ENCODE measurements at places on chromosomes 1 and 21.
A peak's percentile ranks its signal among the peaks of the same experiment; 100 is the strongest.

- no peak for DNase-seq
Measured at GRCh38 chr21:14486869-14487268, 59.2 kb downstream of the SAMSN1 start.

DNA sequence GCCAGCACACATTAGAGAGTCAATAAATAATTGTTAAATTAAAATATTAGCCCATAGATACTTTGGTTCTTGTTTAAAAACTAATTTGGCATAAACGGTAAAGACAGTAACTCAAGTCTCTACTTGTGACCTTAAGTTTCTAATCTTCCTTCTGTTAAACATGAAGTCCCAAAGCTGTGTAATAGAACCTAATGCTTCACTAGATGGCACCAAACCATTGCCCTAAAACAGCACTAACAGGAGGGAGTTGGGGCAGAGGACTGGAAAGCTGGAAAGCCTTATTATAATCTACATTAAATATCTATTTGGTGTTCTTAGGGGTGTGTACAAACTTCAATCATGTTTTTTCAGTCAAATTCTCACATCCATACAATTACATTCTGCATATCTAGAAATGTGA, 176.7 kb downstream of the OLFM3 start:
- no peak for DNase-seq

GRCh38 chr1:167904652-167905130, 9.2 kb downstream of the ADCY10 start:
- DNase-seq, result no peak

DNA sequence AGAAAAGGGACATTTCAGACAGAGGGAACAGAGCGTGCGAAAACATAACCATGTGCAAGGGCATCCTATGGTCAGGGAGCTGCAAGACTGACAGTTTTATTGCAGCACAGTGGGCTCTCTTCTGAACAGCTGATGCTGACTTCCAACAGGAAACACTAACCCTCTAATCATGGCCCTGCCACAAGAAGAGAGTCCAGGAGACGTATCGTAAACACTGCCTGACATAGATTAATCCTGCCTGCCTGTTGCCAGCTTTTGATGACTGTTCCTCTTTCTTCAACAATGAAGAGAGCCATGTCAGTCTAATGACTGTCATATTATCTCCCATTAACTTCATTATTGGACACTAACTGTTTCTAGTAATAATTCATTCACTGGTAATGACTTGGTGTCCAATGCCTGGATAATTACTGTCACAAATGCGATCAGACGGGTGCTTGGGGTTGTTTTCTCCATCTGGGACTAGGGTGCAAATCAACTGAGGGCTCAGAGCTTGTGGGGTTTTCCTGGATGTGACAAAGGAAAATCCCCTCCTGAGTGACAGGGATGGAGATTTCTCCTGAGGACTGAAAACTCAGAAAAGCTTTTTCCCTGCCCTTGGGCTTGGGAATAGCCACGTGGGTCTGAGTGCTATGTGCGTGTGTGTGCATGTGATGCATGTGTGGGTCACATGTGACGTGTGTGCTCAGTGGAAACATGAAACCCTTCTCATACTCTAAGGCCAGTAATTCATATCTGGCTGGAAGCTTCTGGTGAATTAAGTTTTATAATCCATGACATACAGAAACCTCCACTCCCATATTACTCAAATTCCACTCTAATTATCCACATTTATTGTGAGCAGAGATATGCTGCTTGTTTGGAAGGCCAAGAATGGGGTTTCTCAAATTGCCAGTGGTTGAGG, 144.0 kb upstream of the PLXNA2 start:
- no peak for DNase-seq

DNA sequence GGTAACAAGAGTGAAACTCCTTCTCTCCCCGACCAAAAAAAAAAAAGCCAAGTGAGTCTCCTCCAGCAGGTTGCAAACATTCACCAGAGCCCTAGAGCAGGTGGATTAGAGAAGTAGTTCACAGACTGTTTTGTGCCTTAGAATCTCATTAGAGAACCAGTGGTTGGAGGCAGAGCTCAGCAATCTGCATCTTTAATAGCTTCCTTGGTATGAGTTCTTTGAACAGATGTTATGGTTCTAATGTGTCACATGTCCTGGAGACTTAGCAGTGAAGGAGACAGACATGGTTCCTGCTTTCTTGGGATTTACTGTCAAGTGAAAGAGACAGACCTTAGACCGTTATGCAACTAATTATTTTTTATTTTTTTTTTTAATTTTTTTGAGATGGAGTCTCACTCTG, 26.8 kb downstream of the SESN2 start:
- no peak for DNase-seq

- DNase-seq, result no peak
Measured at GRCh38 chr1:8698937-8699447, 118.4 kb downstream of the RERE start.

DNA sequence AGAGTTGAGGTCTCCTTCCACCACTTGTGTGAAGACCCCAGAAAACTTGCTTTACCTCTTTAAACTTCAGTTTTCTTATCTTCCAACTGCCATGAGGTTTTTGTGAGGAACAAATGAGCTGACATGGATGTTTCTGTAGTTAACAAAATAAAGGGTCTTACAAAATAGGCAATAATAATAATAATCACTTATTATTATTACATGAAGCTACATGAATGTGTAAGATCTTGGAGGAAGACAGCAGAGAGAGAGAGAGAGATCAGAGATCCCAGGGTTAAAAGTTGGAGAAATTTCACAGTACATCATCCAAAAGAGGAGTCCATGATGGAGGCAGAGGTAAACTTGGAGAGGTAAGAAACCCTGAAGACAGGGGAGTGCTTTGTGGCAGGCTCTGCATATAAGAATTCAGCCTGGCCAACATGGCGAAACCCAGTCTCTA, 10.7 kb downstream of the RCC1 start:
- DNase-seq, result no peak

- no peak for DNase-seq
Measured at GRCh38 chr1:211614615-211615014, 35.7 kb upstream of the SLC30A1 start.

DNA sequence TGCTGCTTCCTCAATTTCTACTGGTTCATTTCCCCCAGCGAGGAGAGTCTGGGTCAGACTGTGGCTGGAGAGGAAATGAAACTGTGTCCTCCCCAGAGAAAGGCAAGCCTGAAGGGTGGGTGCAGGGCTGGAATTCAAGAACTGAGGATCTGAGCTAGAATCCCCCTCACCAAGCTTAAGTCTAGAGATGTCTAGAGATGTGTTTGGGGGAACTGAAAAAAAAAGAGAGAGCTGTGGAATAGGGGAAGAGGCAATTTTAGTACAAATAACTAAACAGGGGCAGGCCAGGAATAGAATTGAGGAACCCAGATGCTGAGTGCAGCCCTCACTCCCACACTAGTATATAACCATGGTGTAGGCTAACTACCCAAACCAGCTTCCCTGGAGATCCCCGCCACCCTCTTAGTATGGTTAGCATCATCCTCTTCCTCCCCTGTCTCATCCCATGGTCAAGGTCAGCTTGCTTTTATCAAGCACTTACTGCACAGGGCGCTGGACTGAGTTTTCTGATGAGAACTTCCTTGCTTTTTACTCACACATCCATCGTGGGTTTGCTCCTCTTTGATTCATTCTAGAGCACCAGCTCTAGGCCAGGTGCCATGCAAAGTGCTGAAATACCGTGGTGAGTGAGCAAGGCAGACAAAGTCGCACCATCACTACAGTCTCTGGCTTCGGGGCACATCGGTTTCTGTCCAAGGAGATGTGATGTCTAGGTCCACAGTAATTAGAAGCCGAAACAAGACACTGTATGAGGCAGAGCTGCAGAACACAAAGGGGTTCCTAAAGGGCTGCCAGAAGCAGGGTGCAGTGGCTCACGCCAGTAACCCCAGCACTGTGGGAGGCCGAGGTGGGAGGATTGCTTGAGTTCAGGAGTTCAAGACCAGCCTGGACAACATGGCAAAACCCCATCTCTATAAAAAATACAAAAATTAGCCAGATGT, 112.9 kb upstream of the IPO9 start:
- no peak for DNase-seq

DNA sequence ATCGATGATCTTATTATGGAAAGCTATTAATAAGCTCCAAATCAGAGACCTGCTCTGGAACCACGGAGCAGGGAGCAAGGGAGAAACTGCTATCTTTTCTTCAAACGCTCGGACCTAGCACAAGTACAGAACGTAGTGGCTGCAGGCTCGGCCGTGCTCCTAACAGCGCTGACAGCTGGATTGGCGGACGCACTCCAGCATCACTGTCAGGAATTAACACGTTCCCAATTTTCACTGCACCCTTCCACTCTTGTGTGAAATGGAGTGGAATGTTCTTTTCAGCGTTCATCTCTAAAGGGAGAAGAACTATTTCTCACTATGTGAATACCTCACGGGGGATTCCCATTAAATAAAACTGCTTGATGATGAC, 106.9 kb downstream of the ZNF281 start:
- no peak for DNase-seq

DNA sequence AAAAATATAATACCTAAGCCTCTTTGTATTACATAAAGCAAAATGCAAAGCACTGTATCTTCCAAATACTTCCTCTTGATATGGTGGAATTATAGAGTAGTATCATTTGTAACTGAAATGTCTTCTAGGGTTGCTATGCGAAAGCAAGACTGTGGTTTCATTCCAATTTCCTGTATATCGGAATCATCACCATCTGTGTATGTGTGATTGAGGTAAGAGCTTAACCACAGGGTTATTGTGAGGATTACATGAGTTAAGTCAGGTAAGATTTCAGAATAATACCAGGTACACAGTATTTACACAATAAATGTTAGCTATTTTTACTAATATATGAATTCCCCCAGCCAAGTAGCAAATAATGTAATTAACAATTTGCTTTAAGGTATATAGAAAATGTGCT, 24.7 kb downstream of the CD53 start:
- no peak for DNase-seq

- peak; percentile 9 for DNase-seq
Measured at GRCh38 chr1:101264697-101265096, 27.9 kb downstream of the S1PR1 start.

DNA sequence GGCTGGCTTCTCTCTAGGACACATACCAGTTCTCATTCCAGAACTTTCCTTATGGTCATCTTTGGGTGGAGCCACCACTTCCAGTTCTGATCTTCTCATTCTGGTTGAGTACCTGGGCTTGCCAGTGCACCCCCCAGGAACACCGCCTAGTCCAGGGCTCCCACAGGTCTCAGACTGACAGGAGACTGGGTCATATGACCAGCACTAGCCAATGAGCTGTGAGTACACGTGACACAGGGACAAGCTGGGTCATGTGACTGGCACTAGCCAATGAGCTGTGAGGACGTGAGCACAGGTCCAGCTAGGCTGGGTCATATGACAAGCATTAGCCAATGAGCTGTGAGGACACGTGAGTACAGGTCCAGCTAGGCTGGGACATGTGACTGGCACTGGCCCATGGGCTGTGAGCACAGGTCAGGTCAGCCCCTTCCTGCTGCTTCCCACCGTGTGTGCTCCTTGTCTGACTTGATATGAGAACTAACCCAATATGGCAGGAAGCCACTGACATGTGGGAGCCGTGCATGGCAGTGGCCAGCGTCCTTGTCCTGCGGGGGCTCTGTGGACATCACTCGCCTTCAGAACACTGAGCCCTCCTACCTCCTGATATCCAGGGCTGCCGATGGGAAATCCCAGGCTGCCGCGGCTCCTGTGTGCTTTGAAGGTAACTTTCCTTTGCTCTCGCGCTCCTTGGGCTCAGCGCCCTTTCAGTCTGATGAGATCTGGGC, 22.7 kb downstream of the KRTAP10-1 start:
- peak; percentile 98 for DNase-seq

DNA sequence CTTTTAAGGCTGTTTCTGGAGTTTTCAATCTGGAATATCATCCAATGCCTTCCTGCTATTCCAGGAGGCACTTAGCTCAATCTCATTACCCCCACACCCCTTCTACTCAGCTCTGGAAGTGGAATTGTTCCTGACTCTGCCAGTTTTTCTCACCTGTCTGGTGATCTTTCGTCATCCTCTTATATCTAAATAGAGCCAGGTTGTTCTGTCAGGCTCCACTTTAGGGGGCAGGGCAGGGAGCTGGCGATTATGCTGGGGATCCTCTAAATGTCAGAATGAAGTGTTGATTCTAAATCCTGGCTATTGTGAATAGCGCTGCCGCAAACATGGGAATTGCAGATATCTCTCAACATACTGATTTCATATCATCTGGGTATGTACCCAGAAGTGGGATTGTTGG, 63.6 kb upstream of the ETV3 start:
- DNase-seq, result peak; percentile 85

DNA sequence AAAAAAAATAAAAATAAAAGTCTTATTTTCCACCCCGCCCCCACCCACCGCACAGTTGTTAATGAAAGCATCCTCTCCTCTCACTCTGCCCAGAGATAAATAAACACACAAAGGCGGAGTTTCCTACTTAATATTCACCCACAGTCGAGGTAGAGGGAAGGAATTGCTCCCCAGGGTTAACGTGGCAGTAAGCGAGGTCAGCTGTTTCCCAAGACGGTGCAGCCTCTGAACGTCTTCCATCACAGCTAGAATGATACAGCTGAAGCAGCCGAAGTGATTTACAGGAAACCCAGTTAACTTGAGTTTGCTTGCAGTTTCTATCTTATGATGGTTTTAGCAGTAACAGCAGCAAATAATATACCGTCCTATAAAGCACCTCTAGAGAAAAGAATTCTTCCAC, 283.9 kb downstream of the PBX1 start:
- no peak for DNase-seq

DNA sequence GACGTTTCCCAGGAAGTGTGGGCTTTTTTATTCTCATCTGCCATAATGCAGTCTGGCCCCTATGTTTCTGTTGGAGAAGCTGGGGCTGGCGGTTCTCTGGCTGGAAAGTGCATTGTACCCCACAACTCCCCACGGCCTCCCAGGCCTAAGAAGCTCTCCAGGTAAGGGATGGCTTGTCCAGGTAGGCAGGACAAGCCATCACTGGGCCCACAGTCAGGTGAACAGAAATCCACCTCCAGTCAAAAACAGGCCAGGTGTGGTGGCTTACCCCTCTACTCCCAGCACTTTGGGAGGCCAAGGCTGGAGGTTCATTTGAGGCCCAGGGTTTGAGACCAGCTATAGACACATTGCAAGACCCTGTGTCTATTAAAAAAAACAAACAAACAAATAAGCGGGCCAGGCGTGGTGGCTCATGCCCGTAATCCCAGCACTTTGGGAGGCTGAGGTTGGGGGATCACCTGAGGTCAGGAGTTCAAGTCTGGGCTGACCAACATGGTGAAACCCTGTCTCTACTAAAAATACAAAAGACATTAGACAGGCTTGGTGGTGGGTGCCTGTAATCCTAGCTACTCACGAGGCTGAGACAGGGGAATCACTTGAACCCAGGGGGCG, 3.1 kb upstream of the WNT9A start:
- DNase-seq, result no peak

- no peak for DNase-seq
Measured at GRCh38 chr1:94947437-94947836, 20.5 kb upstream of the CNN3 start.
